Activated T-cell treated with anti-CD3 and anti-CD28 coated beads for 48 hours (primary cell): ENCODE measurements at places on chromosomes 6 and 20.

DNA sequence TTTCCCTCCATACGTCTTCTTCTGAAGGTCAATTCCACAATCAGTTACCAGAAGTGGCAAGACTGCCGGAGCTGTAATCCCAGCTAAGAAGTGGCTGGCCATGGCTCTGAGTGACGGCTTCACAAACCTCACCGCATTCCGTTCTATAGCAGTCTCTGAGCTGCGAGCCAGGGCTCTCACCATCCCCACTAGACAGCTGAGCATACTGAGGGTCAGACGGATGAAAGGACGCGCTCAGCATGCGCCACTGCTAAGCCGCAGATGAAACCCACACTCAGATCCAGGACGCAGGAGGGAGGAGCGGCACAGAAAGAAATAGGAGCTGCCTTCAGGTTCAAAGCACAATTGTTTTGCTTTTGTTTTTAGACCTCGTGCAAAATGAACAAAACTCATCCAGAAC lies 97.9 kb downstream of the ANKRD60 start:
- no peak for DNase-seq

GRCh38 chr6:20751293-20751935 lies 217.2 kb downstream of the CDKAL1 start:
- no peak for DNase-seq

DNA sequence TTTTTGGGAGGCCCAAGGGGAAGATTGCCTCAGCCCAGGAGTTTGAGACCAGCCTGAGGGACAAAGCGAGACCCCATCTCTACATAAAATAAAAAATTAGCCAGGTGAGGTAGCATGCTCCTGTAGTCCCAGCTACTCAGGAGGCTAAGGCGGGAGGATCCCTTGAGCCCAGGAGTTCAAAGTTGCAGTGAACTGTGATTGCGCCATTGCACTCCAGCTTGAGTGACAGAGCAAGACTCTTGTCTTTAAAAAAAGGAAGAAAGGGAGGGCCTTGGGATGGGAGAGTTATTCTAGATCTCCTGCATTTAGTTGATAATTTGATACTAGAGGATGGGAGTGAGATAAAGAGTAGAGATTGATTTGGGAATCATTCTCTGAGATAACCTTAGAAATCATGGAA lies 68.1 kb downstream of the ITCH start:
- no peak for DNase-seq

DNA sequence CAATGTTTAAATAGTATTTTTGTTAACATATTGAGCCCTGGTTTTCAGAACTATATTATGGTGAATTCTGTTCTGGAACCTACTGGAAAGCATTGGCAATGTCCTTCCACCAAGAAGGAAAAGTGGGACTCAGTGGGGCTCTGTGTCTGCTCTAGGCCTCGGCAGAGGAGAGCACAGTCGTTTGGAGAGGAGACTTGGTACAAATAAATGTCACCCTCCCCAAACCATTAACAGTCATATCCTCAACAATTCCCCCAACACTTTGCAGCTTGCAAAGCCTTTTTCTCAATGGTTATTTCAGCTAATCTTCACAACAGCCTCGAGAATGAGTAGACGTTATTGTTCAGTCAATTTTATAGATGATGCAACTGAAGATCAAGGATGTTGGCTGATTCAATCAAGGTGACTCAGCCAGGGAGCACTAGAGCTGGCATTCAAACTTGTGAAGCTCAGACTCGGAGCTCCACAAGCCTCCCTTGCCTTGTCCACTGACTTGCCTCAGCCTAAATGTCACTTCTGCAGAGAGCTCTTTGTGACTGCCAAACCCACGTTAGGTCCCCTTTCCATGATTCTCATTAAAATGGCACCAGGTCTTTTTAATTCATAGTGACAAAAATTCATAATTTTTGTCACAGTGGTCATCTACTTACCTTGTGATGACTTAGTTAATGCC lies 60.6 kb downstream of the TOX2 start:
- DNase-seq: no peak

DNA sequence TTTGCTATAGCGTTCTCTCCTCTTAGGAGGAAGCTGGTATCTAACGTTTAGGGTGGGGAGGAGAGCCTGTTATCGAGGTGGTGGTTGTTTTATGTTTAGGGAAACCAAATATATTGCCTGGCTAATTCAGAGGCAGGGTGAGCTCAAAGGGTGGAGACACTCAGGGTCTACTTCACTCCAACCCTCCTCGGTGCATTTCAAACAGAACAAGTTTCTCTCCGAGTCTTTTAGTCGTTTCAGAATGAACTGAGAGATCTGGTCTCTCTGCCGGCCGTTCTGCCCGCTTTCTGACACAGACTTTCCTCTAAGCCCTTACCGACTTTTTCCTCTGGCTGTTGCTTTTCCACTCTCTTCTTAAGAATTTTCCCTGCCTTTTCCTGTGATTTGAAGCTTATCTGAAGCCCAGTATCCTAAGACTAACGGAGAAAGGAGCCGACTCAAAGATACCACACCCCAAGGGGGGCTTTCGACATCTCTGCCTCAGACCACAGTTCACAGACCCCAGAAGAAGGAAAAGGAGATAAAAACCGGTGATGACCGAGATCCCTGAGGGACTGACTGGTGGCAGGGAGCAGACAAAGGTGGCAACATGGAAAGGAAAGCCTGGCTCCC lies 865 bp downstream of the STK38 start:
- DNase-seq: no peak

DNA sequence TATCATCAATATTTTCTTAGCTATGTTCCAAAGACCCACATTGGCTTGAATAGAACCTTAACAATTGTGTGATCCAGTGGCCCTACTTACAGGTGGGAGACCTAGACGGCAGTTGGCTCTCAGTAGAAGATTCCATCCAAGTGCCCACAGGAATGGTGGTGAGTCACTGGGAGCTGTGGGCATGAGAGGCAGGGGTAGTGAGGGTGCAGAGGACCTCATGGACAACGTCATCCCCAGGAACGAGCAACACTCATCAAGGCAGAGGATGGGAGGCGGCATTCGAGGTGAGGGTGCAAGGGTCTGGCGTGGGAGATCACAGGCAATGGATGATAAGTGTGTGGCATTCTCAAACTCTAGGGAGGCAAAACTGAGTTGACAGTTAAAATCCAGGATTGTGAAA lies 17.5 kb upstream of the SPO11 start:
- no peak for DNase-seq

GRCh38 chr6:155186052-155186658 lies 77.7 kb upstream of the CLDN20 start:
- peak; percentile 57 for DNase-seq

- no peak for DNase-seq
Measured at GRCh38 chr6:156971153-156971885, 194.1 kb downstream of the ARID1B start.

DNA sequence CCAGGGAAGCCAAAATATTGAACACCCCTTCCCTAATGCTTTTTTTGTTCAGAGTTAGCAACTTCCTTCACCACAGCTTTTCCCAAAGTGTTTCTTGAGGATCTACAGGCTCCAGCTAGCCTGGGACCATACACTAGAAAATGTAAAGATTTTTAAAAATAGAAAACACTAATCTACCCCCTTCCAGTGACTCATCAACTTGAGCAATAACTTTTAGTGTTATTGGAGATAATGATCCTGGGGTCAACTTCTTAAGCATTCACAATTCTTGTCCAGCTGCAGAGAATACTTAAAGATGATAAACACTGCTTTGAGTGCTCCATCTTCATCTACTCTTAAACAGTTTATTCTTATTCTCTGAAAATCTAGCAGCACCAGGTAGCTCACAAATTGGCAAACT lies 131.6 kb downstream of the COL9A1 start:
- no peak for DNase-seq

DNA sequence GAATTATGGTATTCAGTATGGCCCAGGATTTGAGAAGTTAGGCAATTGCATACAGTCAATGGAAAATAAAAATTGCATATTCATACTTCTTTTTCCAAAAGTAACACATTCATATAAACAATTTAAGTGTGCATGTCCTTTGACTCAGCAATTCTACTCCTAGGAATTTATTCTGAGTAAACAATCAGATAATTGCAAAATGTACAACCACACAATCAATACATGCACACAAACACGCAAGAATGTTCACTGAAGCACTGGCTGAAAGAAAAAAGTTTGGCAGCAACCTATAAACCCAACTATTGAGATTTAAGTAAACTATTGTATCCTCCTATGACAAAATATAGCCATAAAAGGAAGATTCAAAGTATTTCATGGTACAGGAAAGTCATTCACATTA lies 1.6 kb downstream of the CYP39A1 start:
- DNase-seq: no peak

- no peak for DNase-seq
Measured at GRCh38 chr6:35043381-35044130, 97.6 kb downstream of the TCP11 start.

- DNase-seq: no peak
Measured at GRCh38 chr6:31094389-31094881, 17.9 kb downstream of the C6orf15 start.

- no peak for DNase-seq
Measured at GRCh38 chr6:22873513-22874136, 304.3 kb downstream of the HDGFL1 start.

DNA sequence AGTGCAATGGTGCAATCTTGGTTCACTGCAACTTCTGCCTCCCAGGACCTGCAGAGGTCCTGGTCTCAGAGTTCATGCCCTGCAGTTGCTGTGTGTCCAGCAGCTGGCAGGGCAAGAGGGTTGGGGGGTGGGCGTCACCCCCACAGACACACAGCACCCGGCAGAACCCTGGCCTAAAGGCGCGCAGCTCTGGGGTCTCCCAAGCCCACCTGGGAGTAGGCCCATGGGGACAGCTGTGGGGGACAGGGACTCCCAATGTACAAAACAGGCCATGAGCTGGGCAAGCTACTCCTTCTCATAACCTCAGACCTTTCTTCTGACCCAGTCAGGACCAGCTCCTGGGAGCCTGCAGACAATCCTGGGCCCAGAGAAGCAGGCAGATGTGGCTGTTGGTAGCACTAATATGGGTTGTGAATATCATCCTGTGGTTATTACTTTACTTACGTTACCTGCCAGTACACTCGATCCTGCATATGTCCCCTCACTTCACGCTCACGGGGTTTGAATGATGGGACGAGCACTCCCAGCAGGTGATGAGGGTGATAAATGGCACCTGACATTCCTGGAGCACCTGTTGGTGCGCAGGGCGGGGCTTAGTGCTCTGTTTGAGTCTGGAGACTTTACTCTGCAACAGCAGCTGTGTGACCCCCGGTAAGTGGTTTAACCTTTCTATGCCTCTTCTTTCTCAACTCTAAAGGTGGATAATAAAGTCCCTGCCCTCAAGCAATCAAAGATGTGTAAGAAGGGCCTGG lies 39.9 kb upstream of the SULF2 start:
- no peak for DNase-seq

DNA sequence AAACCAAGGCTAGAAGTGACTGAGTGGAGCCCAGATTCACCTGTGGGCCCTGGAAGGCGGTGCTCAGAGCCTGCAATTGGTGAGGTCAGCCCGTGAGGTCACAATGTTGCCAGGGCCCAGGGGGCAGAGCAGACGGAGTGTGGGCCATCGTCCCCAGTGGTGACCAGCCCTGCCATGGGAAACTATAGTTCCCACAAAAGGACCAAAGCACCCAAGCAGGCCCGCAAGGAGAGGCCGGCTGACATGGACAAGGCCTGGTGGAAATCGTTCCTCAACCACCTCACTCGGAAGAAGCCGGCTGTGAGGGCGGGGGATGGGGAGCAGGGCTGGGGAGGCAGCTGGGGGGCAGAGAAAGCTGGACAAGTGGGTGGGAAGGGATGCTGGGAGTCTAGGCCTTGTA lies at the start of gene C20orf144:
TSS of gene C20orf144 (plus strand) at position 156 of the 400 bp plus-strand sequence. CDS start at position 175, 19 bp downstream.
- no peak for DNase-seq

GRCh38 chr6:4291453-4292403 lies 156.4 kb upstream of the ECI2 start:
- DNase-seq: no peak

DNA sequence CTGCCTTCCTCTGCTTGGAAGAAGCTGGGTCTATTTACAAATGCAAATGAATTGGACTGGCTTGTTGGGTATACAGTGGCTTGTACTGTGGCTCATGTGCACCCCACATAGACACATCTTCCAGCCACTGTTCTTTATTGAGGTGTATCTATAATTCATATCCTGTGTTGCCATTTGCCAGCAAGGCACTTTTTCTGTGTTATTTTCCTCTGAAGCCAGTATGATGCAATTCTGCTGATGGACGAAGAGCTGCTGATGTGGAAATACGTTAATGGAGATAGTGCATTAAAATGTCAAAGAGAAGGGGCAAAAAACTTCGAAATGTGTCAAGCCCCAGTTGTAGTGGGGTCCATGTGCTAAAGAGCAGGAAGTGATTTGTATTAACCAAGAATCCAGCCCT lies 167.5 kb downstream of the TMEM242 start:
- no peak for DNase-seq

- no peak for DNase-seq
Measured at GRCh38 chr6:28407401-28407800, 7.9 kb upstream of the ZSCAN12 start.

GRCh38 chr20:48722002-48722731 lies 105.6 kb downstream of the PREX1 start:
- DNase-seq: no peak

- DNase-seq: no peak
Measured at GRCh38 chr6:93047033-93047432, 372.3 kb downstream of the EPHA7 start.

- no peak for DNase-seq
Measured at GRCh38 chr6:43869792-43870659, 100.0 kb downstream of the VEGFA start.

DNA sequence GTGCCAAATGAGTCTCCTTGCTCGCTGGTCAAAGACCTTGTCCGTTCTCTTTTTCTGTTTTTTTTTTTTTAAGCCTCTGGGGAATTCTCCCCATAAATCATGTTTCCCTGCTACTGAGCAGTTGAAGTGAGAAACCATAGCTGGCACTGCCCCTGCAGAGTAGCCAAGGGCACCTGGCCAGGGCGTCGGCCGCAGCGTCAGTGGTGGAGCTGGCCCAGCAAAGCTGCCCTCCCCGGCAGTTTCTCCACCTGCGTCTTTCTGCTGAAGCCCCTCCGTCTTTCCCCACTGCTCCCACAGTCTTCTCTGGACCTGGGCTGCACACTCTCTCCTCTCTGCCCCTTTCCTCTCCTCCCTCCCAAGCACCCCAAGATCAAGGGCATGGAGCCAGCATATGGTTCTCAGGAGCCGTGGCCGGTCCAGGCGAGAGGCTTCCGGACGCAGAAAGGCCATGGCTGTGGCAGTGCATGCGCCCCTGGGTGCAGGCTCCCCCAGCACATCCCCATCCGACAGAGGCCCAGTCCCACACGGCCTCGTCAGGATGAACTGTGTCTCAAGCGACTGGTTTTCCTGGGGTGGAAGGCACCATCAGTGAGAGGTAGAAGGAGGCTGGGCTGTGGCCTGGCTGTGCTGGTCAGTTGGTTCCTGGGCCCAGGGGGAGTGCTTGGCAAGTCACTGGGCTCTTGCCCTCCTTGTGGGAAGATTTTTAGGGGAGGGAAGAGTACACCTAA lies 218.1 kb downstream of the ERMARD start:
- no peak for DNase-seq
